ENCODE measurements at places on chromosomes 7 and 10.

- H3K27ac ChIP-seq, result no peak overlapping the region
- no peaks in the 10 kb centered on the region for H3K36me3 ChIP-seq
- DNase-seq, result no peak
- no peaks in the 10 kb centered on the region for H3K4me1 ChIP-seq
- no peak overlapping the region for H3K4me3 ChIP-seq
- no peaks in the 10 kb centered on the region for H3K27me3 ChIP-seq
These were observed 15.9 kb downstream of the KPNA7 start for GRCh38 chr7:99191869-99192596.

- no peaks in the 10 kb centered on the region for H3K27me3 ChIP-seq
- DNase-seq, result no peak
- H3K27ac ChIP-seq, result no peak overlapping the region
- no peaks in the 10 kb centered on the region for H3K4me1 ChIP-seq
These were observed 24.0 kb upstream of the GTF2I start for GRCh38 chr7:74633451-74633921.

- H3K27me3 ChIP-seq, result no peaks in the 10 kb centered on the region
- peak overlapping the region; percentile 61 for H3K4me3 ChIP-seq
- no peak for DNase-seq
- peaks cover 2% of the 10 kb centered on the region for H3K4me1 ChIP-seq
These were observed 405 bp upstream of the ENTPD1 start for GRCh38 chr10:95755511-95756004.

- no peak overlapping the region for H3K4me3 ChIP-seq
- no peaks in the 10 kb centered on the region for H3K27me3 ChIP-seq
These were observed 24.6 kb upstream of the HUS1 start for GRCh38 chr7:48004032-48004431.

DNA sequence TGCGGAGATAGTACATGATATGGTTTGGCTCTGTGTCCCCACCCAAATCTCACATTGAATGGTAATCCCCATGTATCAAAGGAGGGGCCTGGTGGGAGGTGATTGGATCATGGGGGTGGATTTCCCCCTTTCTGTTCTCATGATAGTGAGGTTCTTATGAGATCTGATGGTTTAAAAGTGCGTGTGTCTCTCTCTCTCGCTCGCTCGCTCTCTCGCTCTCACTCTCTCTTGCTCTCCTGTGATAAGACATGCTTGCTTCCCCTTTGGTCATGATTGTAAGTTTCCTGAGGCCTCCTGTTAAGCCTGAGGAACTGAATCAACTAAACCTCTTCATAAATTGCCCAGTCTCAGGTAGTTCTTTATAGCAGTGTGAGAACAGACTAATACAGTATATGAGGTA is 171.9 kb downstream of the NSUN6 start:
- no peak overlapping the region for H3K27ac ChIP-seq
- DNase-seq, result no peak
- H3K27me3 ChIP-seq, result no peaks in the 10 kb centered on the region
- no peak overlapping the region for H3K4me3 ChIP-seq

Data from H1 (cell line).